ENCODE measurements at places on chromosomes 7 and 10.

DNA sequence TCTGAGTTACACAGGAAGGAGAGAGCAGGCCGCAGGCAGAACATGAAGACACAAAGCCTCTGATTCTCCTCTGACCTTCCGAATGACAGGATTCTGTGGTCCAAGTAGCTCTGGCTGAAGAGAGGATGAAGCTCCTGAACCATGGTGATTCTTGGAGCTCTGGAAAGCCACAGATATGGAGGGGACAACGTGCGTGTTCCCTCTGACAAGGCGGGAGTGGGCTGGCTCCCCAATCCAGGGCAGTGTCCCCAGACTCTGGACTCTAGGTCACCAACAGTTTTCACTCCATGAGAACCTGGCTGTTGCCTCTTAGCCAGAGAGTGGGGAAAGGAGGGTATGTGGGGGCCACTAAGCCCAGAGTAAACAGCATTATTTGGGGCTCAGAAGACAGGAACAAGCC lies 7.4 kb upstream of the TRPV6 start:
- DNase-seq = no peak

- no peak for DNase-seq
Measured at GRCh38 chr7:90764848-90765570, 168.9 kb downstream of the CDK14 start.

DNA sequence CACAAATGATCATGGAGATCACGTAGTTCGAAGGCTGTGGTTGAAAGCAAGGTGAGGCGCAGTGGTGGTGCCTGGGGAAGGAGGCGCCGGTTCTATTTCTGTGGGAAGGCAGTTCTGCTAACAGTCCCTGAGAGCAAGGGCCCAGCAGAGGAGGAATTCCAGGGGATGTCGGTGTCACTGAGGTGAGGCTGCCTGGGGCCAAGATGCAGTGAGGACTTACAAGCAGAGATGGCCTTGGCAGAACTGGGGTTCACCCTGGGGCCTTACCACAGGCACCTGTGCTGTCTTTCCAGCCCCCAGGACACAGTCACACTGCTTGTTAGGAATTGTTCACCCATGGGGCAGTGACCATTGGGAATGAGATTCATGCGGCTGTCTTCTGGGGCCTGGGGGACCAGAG lies 26.7 kb downstream of the GBX1 start:
- DNase-seq = no peak

DNA sequence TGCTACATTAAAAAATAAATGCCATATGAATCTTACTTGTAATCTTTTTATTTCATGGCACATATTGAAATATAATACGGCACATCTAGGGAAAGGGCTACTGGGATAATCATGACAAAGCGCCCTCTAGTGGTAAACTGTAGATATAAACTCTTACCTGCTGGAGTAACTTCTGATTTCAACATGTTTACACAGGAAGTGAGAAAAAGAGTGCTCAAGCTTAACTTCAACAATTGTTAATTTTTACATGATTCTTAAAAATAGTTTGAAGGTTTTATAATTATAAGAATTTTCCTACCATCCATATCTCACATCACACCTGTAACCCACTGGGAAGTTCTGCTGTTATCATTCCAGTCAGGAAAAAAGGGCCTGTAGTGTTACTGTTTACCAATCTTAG lies 2.0 kb upstream of the HEPACAM2 start:
- DNase-seq = peak; percentile 83
